Large intestine (tissue), 12 donors: ENCODE measurements at places on chromosomes 2 and 18.
A peak's percentile ranks its signal among the peaks of the same experiment; 100 is the strongest.

DNA sequence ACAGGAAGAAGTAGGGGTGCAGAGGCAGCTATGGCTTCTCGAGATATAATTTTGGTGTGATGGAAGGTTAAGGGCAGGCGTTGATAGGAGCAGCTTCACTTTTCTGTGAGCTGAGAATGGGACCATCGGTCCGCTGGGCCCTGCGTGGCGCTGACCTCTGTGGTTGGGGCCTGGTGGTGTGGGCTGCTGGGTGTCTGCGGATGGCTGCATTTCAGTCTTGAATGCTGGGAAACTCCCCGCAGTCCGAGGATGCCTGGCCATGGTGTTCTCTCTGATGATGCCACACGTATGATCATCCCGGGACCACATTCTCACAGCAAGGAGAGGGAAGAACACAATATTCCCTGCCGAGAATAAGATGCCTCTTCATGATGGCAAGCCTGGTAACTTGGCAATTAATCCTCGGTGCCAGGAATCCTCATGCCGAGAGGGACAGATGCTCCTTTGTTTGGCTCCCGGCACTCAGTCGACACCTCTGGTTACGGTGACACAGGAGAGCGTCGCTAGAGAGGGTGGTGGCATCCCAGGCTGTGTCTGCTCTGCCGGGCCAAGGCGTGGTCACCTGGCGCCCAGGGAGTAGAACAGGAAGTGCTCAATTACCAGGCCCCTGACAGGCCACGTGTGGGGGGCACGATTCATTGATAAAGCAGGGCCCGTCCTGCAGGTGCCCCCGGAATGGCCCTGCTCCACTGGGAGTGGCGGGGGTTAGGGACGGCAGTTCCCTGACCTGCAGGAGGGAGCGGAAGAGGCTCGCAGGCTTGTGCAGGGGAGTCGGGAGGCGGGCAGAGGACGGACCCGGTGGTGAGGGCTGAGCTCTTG lies 119.4 kb upstream of the CTDP1 start:
- no peaks in the 10 kb centered on the region for H3K4me1 ChIP-seq
- no peaks in the 10 kb centered on the region for H3K36me3 ChIP-seq
- no peaks in the 10 kb centered on the region for H3K27me3 ChIP-seq
- no peak overlapping the region for H3K4me3 ChIP-seq

- H3K27ac ChIP-seq: peak overlapping the region; percentile 61
- H3K4me1 ChIP-seq: peaks cover 13% of the 10 kb centered on the region
- peak; percentile 85 for DNase-seq
- no peaks in the 10 kb centered on the region for H3K27me3 ChIP-seq
- H3K4me3 ChIP-seq: no peak overlapping the region
- H3K36me3 ChIP-seq: peaks cover 5% of the 10 kb centered on the region
These were observed 6.6 kb downstream of the TTLL4 start for GRCh38 chr2:218717262-218717661.

DNA sequence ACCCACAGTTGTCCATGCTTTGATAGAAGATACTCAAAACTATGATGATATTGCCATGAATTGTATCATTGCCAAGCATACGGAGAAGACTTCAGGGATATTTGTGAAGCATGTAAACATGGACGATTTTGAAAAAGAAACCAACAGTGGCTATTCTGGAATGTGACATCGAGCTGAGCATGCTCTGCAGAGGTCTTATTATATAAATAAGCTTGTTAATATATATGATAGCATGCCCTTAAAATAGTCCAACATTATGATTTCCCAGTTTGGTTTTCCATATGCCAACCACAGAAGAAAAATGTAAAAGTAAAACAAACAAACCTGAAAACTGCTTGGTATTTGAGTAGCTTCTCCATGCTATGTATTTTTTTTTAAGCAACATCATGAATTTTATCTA lies 159.1 kb downstream of the LNPK start:
- H3K27me3 ChIP-seq: peaks cover 3% of the 10 kb centered on the region
- no peaks in the 10 kb centered on the region for H3K4me1 ChIP-seq
- H3K36me3 ChIP-seq: no peaks in the 10 kb centered on the region
- H3K27ac ChIP-seq: no peak overlapping the region
- no peak for DNase-seq

GRCh38 chr2:129880971-129881370 lies 98.5 kb upstream of the RAB6C start:
- H3K36me3 ChIP-seq: no peaks in the 10 kb centered on the region
- no peak overlapping the region for H3K4me3 ChIP-seq
- peaks cover 4% of the 10 kb centered on the region for H3K4me1 ChIP-seq
- no peak overlapping the region for H3K27ac ChIP-seq

DNA sequence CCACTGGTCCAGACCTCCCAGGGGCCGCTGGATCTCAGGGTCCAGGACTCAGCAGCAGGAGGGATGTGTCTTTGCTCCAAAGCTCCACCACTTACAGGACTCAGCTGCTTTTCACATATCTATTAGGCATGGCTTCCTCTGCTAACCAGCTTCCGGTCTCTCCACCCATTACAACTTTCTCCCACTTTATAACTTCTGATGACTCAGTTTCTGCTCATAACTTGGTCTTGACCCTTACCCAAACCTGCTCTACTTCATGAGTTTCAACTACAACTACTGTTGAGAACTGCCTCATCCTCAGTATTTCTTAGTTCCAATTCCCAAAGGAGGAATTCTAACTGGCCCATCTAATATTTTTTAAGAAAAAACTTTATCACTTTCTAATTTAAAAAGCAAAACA lies 17.2 kb downstream of the SULT1C2 start:
- no peak for DNase-seq
- H3K27ac ChIP-seq: no peak overlapping the region
- no peaks in the 10 kb centered on the region for H3K4me1 ChIP-seq
- H3K27me3 ChIP-seq: no peaks in the 10 kb centered on the region
- H3K36me3 ChIP-seq: peaks cover 42% of the 10 kb centered on the region

DNA sequence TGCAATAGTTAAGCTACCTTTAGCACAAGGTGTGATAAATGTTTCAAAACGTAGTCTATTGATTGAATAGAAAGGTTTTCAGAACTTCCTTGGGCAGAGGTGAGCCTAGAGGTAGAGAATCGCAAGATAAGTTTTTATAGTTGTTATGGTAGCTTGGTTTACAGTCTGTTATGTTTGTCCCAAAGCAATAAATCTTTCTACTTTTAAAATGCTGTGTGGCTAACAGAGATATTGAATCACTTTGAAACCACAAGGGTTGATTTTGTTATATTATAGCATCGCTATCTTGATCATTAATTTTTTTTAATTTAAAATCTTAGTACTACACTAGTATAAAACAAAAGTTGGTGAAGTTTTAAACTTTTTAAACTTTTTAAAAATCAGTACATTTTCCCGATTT lies 126.7 kb downstream of the TMEM182 start:
- no peak overlapping the region for H3K4me3 ChIP-seq
- H3K4me1 ChIP-seq: no peaks in the 10 kb centered on the region
- H3K27me3 ChIP-seq: no peaks in the 10 kb centered on the region
- H3K27ac ChIP-seq: no peak overlapping the region
- H3K36me3 ChIP-seq: no peaks in the 10 kb centered on the region

- no peak overlapping the region for H3K27ac ChIP-seq
- no peaks in the 10 kb centered on the region for H3K36me3 ChIP-seq
These were observed 231.6 kb upstream of the ETAA1 start for GRCh38 chr2:67165523-67165990.

DNA sequence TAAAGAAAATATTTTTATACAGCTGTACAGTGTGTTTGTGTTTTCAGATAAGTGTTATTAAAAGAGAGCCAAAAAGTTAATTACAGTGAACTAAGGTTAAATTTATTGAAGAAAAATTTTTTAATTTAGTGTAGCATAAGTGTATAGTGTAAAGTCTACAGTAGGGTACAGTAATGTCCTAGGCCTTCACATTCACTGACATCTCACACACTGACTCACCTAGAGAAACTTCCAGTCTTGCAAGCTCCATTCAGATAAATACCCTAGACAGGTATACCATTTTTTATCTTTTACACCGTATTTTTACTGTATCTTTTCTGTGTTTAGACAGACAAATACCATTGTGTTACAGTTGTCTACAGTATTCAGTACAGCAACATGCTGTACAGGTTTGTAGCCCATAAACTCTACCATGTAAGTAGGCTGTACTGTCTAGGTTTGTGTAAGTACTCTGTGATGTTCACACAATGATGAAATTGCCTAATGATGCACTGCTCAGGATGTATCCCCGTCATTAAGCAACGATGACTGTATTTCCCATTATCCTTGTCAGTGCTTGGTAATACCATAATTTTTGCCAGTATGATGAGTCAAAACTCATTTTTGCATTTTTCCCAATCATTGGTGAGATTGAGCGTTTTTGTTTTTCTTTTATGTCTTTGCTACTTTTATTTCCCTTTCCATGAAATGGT lies 48.2 kb upstream of the B3GNT2 start:
- H3K36me3 ChIP-seq: no peaks in the 10 kb centered on the region
- no peak overlapping the region for H3K27ac ChIP-seq
- H3K4me3 ChIP-seq: no peak overlapping the region
- no peaks in the 10 kb centered on the region for H3K4me1 ChIP-seq
- no peaks in the 10 kb centered on the region for H3K27me3 ChIP-seq

- H3K4me3 ChIP-seq: no peak overlapping the region
- no peaks in the 10 kb centered on the region for H3K36me3 ChIP-seq
These were observed 15.1 kb downstream of the PXDN start for GRCh38 chr2:1729242-1729641.

DNA sequence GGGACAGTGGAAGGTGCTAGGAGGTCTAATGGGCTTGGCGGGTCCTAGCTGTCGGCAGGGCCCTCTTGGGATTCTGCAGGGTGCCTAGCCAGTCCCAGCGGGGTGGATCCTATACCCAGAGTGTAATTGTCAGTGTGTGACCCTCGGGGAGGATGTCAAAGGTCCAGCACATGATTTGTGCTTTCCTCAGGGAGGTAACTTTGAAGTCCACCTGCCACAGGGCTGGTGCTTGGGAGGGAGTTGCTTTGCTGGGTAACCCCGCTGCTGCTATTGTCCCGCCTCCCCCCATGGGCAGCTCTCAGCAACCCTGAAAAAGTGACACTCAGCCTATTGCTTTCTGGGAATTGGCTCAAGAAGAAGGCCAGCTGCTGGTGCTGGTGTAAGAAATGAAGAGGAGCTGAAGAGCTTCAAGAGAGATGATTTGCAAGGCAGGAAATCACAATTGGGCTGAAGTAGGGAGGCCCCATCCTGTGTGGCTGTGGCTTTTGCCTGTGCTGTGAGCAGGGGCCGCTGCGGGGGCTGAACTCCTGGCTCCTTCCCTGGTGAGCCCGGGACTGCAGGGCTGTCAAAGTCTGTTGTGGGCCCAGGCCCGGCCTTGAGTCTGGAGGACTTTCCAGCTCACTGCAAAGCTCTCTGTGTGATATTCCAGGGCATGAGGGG lies 36.4 kb downstream of the EMILIN2 start:
- no peak overlapping the region for H3K27ac ChIP-seq
- DNase-seq: no peak
- H3K36me3 ChIP-seq: no peaks in the 10 kb centered on the region
- H3K27me3 ChIP-seq: no peaks in the 10 kb centered on the region
- peaks cover 5% of the 10 kb centered on the region for H3K4me1 ChIP-seq

GRCh38 chr2:81658227-81658626 lies 1353.7 kb upstream of the LRRTM1 start:
- DNase-seq: no peak
- H3K36me3 ChIP-seq: no peaks in the 10 kb centered on the region
- no peak overlapping the region for H3K27ac ChIP-seq
- no peaks in the 10 kb centered on the region for H3K27me3 ChIP-seq
- H3K4me1 ChIP-seq: no peaks in the 10 kb centered on the region
- no peak overlapping the region for H3K4me3 ChIP-seq

GRCh38 chr2:88827821-88828220 lies 136.3 kb downstream of the RPIA start:
- no peaks in the 10 kb centered on the region for H3K36me3 ChIP-seq
- no peak overlapping the region for H3K27ac ChIP-seq
- H3K27me3 ChIP-seq: peaks cover 5% of the 10 kb centered on the region
- no peak overlapping the region for H3K4me3 ChIP-seq
- DNase-seq: no peak

GRCh38 chr2:12320027-12320734 lies 396.6 kb upstream of the TRIB2 start:
- H3K4me3 ChIP-seq: no peak overlapping the region
- H3K4me1 ChIP-seq: no peaks in the 10 kb centered on the region
- DNase-seq: no peak
- no peak overlapping the region for H3K27ac ChIP-seq

DNA sequence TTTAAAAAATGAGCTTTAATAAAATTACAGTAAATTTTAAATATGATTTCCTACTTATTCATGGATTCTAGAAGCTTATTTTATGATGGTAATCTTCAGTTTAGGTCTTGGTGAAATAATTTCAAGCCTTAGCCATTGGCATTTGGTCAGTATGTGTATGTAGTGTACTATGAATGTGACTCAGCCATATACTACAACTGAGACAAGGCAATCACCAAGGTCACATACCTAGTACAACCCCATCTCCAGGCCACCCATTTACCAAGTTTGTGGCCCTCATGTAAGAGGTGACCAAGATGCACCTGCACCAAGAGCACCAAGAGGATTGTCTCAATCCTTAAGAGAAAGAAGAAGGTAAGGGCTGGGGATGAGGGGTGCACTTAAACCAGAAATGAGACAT lies 54.8 kb upstream of the FRZB start:
- DNase-seq: no peak
- H3K4me1 ChIP-seq: no peaks in the 10 kb centered on the region
- no peaks in the 10 kb centered on the region for H3K27me3 ChIP-seq
- H3K4me3 ChIP-seq: no peak overlapping the region

GRCh38 chr2:96156011-96156820 lies 11.0 kb upstream of the DUSP2 start:
- no peak for DNase-seq
- no peaks in the 10 kb centered on the region for H3K27me3 ChIP-seq
- H3K4me3 ChIP-seq: no peak overlapping the region
- no peak overlapping the region for H3K27ac ChIP-seq
- H3K36me3 ChIP-seq: no peaks in the 10 kb centered on the region

DNA sequence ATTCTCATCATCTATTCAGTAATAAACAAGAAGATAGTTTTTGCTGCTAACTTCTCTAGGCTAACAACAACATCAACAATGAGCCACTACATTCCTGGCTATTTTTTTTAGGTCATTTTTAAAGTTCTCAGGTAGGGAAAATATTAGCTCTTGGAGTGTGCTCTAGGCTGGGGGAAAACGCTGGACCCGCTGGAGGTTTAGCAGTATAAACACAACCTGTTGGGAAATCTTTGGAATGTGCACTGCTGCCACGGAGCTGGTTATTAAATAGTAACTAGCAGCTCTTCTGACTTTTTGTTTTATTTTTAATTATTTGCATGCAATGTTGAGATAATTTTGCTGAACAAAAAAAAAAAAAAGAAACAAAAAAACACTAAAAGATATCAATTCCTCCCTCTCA lies 892.1 kb upstream of the ACVR2A start:
- H3K36me3 ChIP-seq: no peaks in the 10 kb centered on the region
- DNase-seq: no peak
- no peak overlapping the region for H3K27ac ChIP-seq
- H3K27me3 ChIP-seq: no peaks in the 10 kb centered on the region

DNA sequence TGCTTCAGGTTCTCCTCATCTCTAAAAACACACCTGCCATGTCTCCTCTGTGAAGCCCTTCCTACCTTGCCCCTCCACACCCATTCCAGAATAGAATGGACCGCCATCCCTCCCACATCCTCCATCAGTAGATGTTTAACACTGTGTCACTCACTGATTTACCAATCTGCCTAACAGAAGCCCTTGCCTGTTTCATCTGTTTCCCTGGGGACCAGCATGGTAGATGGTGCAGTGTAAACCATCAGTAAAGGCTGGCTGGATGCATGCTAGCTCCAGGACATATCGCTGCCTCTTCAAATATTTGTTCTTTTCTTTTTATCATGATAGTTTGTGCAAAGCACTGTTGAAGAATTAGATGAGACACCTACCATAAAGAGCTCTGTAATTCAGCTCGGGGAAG lies 271.4 kb downstream of the PIEZO2 start:
- H3K27ac ChIP-seq: no peak overlapping the region
- H3K36me3 ChIP-seq: no peaks in the 10 kb centered on the region
- no peaks in the 10 kb centered on the region for H3K27me3 ChIP-seq
- H3K4me1 ChIP-seq: no peaks in the 10 kb centered on the region
- H3K4me3 ChIP-seq: no peak overlapping the region
